Posterior cingulate gyrus (tissue), 11 donors: ENCODE measurements at places on chromosomes 12 and 14.

GRCh38 chr12:9636150-9636850 lies 28.6 kb upstream of the KLRB1 start:
- DNase-seq = no peak

DNA sequence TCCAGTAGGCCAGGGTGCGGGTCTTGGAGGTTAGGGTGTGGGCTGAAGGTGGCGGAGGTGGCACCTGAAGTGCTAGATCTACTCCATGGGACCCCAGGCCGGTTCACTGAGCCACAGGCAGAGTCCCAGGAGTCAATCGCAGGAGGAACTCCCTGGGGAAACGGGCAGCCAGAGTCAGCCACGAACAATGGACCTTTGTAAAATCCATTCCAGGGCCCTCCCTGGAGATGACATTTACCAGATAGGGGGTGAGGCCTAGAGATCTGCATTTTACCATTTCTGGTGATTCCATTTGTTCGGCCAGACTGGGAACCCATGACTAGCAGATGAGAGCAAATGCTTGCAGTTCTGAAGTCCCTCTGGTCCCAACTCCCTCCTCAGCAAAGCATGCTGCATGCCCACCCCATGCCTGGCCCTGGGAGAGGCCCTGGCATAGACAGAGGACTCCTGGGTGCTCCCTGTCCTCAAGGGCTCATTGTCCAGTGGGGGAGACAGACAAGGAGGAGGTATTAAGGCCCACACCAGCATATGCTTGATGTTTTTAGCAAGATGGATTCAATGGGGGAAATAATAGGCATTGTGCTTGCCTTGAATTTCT lies 115.5 kb downstream of the EML1 start:
- DNase-seq = peak; percentile 24

- no peak for DNase-seq
Measured at GRCh38 chr14:104696671-104697316, 7.4 kb downstream of the INF2 start.

DNA sequence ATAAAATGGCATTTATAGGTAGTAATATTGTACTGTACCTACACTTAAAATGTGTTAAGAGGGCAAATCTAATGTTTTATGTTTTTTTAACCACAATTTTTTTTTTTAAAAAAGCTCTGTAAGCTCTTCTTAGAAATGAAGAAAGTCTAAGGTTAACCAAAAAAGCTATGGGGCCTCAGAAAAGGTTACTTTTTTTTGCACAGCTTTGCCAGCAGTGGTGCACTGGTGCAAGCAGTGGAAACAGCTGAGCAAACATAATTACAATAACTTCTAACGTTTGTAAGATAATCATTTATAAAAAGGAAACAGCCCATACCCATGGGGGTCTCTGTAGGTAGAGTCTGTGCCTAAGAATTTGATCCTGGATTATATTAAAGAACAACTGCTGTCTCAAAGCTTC lies 85.1 kb upstream of the NID2 start:
- no peak for DNase-seq

DNA sequence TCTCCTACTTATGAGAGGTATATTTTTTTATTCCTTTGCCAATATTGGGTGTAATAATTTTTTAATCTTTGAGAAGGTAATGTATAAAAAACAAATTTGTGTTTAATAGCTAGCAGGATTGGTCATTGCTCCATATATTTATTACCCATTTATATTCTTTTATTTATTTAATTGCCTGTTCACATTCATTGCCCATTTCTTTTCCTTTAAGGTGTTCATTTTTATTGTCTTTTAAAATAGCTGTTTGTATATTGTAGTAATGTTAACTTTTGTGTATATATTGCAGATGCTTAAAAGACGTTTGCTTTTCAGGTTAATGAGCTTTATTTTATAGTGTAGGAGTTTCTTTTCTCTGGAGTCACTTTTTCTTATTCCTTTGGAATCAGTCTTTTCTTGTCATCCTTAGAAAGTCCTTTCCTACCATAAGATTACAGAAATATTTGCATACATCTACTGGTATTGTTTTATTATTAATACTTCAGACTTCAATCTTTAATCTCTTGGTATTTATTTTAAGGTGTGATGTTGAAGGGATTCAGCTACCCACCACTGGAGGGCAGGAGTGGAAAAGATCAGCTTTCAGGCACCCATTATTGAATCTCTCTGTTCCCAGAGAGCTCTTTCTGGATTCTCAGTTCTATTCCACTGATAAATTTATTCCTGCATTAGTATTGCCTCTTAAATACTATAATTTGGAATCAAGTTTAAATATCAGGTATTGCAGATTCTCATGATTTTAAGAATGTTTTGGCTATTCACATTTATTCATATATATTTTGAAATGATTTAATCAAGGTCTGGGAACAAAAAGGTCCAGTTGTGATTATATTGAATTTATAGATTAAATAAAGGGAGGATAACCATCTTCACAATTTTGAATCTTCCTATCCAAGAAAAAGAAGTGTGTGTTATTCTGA lies 17.3 kb downstream of the PPM1A start:
- DNase-seq = no peak

DNA sequence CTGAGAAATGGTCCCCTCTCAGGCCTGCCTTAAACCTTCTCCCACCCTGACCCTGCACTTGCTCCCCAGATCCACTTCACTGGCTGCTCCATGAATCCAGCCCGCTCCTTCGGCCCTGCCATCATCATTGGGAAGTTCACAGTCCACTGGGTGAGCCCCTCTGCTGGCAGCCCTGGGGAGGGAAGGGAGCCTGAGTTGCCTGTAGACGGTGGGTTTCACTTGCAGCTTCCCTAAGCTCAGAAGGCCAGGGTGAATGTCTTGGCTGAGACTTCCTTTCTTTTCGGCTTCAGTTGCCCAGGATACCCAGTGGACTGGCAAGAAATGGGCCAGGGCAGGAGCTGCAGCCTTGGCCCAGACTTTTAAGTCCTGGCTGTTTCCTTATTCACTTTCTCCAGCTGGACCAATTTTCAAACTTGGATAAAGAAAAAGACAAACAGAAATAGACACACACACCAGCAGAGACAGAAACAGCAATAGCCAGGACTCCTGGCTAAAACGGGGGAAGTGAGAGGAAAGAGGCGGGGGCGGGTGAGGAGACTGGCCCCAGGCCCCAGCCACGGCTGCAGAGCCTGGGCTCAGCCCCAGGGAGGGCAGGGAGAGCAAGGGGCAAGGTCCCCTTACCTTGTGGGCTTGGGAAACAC lies 2.0 kb downstream of the AQP6 start:
- DNase-seq = no peak

- DNase-seq = no peak
Measured at GRCh38 chr12:68374307-68374982, 42.3 kb upstream of the MDM1 start.

GRCh38 chr14:95015046-95015445 lies 142.3 kb downstream of the DICER1 start:
- DNase-seq = no peak

GRCh38 chr14:85058150-85058549 lies 471.8 kb upstream of the FLRT2 start:
- DNase-seq = no peak

DNA sequence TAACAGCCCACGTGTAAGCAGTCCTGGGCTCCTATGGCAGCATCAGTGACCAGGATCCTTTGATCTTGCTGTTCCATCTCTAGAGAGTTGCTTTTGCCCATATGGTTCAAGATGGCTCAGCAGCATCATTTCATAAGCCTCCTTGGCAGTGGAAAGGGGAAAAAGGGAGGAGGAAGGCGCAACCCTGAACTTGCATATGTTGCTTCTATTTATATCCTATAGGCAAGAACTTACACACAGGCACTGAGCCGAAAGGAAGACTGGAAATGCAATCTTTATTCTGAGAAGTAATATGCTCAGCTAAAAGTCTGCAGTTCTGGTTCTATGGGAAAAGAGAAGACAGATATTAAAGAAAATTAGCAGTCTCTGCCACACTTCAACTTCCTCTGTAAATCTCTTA lies 167.7 kb upstream of the PLXNC1 start:
- no peak for DNase-seq

DNA sequence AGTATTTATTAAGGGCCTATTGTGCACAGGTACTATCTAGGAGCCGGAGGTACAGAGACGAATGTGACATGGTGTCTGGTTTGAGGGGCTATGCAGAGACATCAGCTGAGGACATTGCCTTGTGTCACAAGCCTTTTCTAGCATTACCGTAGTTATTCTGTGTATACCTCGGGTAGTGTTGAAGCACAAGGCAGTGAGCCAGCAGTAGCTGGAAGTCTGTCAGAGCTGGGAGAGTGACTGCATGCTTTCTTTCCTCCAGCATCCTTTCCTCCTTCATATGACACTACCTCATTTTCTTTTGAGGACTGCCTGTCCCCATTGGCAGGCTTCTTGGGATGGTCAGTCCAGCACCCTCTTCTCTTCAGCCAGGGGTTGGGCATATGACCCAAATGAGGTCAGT lies 77.0 kb downstream of the POLR3B start:
- no peak for DNase-seq

GRCh38 chr12:4809449-4810218 lies 89.4 kb downstream of the GALNT8 start:
- no peak for DNase-seq

DNA sequence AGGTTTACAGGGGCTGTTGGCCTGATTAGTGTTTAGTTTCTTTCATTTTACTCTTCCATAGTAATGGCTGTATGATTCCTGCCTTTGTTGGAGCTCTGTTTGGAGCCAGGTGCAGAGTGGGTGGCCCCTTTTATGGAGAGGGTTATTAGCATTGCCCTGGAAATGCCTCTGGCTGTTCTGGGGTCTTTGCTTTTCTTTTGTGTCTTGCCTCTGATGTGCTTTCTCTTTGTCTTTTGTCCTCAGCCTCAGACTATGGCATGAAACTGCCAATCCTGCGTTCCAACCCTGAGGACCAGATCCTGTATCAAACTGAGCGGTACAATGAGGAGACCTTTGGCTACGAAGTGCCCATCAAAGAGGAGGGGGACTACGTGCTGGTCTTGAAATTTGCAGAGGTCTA lies 6.9 kb downstream of the MLEC start:
- no peak for DNase-seq

GRCh38 chr14:25032092-25032784 lies 17.7 kb downstream of the STXBP6 start:
- DNase-seq = no peak

DNA sequence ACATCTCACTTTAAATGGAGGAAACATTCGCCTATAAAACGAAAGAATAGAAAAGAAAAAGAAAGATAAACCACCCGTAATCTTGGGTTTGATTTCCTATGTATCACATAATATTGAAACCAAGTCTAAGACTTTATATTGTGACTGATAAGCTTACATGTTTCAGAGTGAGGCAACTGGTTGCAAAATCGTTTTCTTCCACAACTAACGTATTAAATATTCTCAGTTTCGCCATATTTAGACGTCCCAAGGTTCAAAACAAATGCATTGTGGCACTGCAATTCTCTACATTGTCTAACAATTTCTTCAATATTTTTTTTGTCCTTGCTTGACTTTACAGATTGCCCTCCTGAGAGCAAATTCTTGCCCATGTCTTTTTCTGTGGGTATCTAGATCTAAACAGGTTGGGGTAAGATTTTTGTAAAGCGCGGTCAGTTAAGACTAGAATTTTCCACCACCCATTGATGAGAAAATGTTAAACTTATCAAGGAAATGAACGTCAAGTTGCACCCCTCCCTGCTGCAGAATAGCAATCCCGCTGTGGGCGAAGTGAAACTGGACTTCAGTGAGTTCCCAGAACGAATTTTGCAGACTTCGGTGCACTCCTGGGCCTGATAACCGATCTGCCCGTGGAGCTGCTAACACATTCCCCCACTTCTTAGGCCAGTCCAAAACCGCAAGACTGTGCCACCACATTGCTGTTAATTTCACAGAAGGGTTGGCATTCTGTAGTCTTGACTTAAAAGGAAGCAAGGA lies 2.7 kb downstream of the TBX3 start:
- DNase-seq = no peak

GRCh38 chr12:65510584-65511050 lies 232.1 kb downstream of the MSRB3 start:
- DNase-seq = peak; percentile 16

DNA sequence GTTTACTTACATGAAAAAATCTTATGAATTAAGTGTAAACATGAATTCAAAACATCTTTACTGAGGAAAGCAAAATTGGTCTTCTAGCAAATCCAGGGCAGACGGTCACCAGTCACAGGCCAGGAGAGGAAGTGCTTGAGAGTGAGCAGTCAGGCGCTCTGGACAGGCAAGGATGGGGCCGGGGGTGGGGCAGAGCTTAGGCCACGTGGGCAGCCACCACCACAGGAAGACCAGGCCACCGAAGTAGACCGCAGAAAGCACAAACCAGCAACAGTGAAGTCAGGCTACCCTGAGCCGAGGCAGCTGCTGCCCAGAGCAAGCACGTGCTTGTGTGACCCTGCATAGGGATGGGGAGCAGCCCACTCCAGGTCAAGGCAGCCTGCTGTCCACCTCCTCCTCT lies 33.5 kb downstream of the SLC6A12 start:
- DNase-seq = peak; percentile 59

GRCh38 chr12:114752217-114752616 lies 68.2 kb upstream of the TBX3 start:
- DNase-seq = no peak

GRCh38 chr12:57248934-57249742 lies 1.8 kb downstream of the STAC3 start:
- no peak for DNase-seq

- DNase-seq = no peak
Measured at GRCh38 chr14:90354551-90355298, 23.0 kb upstream of the NRDE2 start.

DNA sequence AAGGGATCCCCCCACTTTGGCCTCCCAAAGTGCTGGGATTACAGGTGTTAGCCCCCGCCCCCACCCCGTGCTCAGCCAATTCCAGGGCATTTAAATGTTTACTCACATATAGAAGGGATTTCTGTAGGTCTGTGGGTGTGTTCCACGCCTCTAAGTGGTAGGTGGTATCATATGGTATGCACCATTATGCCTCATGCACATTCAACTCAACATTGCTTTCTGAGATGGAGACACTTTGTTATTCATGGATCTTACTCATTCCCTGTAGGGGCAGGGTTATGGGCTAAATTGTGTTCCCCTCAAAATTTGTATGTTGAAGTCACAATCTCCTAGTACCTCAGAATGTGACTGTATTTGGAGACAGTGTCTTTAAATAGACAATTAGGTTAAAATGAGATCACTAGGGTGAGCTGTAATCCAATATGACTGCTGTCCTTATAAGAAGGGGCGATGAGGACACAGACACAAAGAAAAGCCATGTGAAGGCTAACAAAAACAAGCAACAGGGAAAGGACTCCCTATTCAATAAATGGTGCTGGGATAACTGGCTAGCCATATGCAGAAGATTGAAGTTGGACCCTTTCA lies 200.6 kb downstream of the EFCAB11 start:
- no peak for DNase-seq
